Amygdala (tissue), 56 donors: ENCODE measurements at places on chromosomes 7 and 10.

DNA sequence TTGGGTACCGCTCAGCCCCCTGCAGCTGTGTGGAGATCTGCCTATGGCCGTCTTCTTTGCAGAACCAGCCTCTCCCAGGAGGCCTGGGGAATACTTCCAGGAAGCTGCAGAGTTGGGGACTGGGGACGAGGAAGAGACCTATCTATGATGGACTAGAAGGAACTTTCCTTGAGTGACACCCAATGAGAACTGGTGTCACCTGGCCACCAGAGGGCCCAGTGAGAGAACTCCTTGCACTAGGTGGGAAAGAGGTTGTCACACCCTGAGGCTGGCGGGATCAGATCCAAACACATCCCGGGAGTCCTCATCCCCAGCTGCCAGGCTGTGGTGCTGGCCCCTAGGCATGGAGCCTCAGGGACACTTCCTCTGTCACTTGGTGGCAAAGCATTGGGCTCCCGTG lies 4.9 kb upstream of the GRID2IP start:
- DNase-seq: no peak

GRCh38 chr10:50234486-50234885 lies 16.8 kb downstream of the ASAH2 start:
- no peak for DNase-seq

DNA sequence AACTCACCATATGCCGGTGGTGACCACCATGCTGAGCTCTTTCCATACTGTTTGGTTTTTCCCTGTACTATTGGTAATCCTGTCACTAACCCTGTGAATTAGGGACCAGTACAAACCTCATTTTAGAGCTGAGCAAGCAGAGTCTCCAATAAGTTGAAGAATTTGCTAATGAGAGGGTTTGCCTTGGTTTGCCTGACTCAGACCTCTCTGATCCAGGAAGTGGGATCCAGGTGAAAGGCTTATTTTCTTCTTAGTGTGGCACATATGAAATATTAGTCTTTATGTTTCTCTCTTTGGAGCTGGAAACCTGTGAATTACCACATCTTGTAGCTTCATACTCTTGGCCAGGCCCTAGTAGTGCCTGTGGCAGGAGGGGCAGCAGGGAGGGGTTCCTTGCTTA lies 114.1 kb upstream of the IGFBP3 start:
- no peak for DNase-seq

GRCh38 chr7:8338206-8338605 lies 76.2 kb upstream of the ICA1 start:
- no peak for DNase-seq

DNA sequence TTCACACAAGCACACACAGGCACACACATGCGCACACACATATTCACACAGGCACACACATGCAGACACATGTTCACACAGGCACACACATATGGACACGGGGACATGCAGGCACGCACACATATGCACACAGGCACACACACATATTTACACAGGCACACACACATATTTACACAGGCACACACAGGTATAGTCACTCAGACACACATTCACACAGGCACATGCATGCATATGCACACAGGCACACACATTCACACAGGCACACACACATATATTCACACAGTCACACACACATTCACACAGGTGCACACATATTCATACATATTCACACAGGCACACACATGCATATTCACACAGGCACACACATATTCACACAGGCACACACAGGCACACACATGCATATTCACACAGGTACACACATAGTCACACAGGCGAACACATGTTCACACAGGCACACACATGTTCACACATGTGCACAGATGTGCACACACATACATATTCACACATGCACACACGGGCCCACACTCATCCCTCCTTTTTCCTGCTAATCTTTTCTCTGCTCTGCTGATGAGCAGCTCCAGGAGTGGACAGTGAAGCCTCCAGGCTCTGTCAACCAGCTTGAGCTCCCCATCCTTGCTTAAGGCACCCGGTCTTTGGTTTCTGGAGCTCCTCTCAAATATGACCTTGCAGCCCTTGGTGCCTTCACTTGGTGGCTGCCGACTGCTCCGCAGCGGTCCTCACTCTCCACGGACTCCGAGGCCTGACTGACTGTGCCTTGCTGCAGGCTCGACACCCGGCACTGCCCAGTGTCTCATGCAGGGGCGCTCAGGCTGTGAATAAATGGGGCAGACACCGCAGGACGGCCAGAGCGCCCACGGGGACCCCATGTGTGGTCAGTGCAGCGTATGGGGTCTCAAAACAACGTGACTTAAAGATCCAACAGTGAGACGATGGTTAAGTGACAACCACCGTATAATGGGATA lies 581.2 kb upstream of the MGMT start:
- no peak for DNase-seq

- DNase-seq: no peak
Measured at GRCh38 chr10:57579926-57580325, 687.8 kb downstream of the IPMK start.

- no peak for DNase-seq
Measured at GRCh38 chr10:12533151-12533550, 183.8 kb downstream of the CAMK1D start.

DNA sequence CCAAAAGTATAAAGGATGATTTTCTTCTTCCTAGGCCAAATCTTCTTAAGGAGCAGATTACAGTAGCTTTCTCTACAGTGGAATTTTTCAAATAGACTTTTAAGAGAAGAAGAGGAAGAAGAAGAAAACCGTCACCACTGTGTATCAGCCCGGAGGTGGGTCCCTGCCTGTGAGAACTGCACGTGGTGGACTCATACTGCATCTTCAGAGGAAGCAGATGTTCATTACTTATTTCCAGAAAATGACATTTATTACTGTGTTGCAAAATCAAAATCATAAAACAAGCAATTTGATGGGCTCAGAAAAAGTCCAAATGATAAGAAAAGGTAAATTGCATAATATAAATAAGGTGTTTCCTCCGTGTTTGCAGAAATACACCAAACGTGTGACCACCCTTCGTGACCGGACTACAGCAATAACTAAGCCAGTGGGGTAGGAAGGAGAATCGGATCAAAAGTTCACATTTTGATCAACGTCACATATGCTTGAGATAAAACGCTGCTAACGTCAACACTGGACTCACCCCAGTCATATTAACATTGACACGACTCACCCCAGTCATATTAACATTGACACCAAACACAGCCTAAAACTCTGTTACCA lies 179.2 kb downstream of the PTPRN2 start:
- no peak for DNase-seq

- DNase-seq: no peak
Measured at GRCh38 chr7:85022064-85022697, 164.7 kb downstream of the SEMA3D start.

- DNase-seq: no peak
Measured at GRCh38 chr10:61189912-61190311, 245.9 kb upstream of the RHOBTB1 start.

DNA sequence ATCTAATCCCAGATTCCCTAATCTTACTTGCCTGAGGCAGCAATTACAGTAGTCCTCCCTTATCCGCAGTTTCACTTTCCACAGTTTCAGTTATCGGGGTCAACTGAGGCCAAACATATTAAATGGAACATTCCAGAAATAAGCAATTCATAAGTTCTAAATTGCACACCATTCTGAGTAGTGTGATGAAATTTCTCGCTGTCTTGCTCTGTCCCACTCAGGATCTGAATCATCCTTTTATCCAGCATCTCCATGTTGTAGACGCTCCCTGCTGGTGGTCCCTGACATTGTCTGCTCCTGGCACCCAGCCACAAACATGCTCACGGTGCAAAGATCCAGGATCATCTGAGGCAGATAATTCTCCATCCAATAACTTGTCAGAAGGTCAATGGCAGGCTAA lies 128.7 kb upstream of the CXCL12 start:
- DNase-seq: no peak

DNA sequence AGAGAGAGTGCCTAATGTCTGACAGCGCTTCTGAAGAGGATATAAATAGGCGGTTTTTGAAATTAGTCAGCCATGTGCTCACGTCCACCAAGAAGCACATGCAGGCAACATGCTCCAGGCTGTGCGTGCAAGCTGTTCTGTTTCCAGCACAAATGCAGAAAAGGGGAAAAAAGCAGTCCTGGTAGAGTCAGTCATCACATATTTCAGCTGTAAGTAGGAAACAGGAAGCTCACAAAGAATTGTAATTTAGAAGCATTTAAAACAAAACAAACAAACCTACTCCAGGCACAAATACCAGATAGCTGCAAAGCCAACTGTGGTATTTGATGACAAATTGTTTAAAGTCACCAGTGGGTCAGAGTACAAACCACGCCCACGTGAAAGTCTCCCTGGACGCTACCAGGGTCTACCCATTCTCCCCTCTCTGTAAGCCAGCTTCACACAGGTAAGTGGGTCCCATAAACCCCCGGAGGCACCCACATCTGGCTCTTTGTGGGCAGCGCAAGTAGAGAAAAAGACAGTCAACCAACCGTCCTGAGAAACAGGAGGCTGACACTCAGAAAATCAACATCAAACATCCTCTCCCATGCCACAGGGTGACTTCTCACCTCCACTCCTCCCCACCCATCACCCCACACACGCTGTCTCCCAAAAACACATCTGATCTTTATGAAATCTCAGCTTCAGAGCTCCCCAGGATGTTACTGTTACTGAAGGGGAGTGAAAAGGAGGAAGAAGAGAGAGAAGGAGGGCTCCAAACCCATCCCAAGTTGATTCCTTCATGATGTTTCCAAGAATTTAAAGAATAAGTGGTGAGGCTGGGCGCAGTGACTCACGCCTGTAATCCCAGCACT lies 186.4 kb downstream of the FAM107B start:
- DNase-seq: no peak

- DNase-seq: no peak
Measured at GRCh38 chr7:42930889-42931288, 1.1 kb downstream of the PSMA2 start.

DNA sequence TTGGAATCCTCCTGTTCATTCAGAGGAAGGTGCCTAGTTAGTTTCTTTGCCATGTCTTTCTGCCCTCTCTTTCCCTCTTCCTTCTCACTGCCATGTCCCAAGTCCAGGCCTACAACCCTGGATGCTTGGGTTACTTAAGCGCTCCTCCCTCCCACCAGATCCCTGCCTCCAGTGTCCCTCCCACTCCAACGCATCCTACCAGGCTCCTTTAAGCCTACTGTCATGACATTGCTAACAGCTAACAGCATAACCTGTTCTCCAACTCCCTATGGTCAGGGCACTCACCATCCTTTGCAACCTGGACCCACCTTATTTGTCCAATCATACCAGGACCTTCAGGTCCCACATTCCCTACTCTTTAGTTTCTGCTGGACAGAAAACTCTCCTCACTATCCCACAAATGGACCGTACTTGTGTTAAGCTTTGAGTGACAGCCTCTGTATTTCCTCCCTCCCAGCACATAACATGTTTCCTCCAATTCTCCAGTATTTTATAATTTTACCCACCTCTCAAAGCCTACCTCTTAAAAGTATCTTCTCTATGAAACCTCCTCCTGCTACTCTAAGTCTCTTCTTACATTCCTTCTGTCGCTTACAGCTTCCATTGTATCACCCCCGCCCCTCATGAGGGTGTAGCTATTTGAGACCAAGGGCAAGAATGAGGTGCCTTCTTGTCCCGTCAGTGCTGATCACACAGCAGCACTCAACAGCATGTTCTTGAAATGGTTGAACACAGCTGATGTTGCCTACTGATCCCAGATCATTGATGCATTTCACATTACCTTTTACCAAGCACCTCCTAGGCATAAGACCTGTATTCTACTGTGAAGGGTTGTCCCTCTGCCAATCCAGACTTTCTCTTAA lies 1.7 kb downstream of the BLNK start:
- DNase-seq: no peak

- DNase-seq: no peak
Measured at GRCh38 chr10:129495698-129496097, 28.7 kb downstream of the MGMT start.

DNA sequence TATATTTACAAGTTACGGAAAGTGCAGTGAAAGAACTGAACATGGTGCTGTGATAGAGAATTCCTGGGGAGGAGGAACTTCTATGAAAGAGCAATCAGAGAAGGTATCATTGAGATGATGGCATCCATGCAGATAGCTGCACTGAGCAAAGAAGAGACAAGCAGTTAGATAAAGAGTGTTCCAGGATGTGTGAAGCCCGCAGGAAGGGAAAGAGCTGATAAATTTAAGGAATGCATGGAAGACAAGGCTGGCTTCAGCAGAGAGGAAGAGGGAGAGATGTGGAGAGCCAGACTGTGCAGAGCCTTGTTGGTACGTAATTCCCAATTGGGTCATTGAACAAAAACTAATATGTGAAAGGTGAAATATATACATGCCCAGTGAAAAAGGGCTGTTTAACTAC lies 538.9 kb downstream of the INHBA start:
- DNase-seq: no peak

DNA sequence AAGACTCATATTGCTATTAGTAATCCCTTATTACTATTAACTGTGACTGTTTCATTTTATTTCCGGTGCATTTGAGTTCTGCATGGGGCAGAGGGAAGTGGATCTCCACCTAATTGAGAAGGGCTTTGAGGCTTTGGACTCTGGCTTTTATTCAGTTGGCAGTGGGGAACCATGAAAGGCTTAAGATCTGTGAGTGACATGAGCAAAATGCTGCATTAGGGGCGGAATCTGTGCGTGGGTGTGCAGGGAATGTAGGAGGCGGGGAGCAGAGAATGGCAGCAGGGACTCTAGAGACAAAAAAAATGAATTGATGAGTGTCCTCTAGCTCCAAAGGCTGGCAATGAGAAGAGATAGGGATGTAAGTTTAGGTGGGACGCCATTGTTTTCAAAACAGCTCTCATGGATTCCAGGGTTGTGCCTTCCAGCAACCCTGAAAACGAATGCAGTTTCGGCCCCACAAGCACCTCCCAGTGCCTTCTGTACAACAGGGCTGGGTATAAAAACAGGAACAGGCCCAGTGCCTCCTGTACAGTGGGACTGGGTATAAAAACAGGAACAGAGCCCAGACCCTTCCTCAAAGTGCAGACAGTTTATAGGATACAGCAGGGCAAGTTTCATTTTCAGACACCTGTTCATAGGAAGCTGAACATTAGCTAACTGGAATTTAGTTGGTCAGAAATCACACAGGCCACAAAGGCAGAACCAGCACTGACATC lies 663.3 kb upstream of the FOXK1 start:
- no peak for DNase-seq

- no peak for DNase-seq
Measured at GRCh38 chr10:49558190-49558589, 19.3 kb upstream of the ERCC6 start.

GRCh38 chr10:110737886-110738634 lies 93.9 kb downstream of the RBM20 start:
- DNase-seq: no peak
